Ecto neural progenitor cell (in vitro differentiated cells): ENCODE measurements at places on chromosomes 3 and 15.

DNA sequence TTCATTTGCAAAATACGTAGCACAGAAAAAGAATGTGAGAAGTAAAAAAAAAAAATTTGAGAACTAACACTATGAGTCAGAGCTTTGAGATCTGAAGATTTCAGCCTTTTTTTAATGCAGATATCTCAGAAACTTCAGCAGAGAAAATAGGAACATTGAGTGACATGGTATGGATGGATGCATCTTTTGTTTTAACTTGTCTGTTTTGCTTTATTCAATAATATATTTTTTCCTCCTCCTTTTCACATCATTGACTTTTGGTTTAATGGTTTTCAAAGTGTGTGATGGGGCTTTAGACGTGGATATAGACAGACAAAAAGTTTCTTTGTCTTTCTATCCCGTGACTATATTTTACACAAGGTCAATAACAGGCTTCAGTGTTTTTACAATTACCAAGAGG is 426.7 kb upstream of the FRG2C start:
- no peak for DNase-seq

DNA sequence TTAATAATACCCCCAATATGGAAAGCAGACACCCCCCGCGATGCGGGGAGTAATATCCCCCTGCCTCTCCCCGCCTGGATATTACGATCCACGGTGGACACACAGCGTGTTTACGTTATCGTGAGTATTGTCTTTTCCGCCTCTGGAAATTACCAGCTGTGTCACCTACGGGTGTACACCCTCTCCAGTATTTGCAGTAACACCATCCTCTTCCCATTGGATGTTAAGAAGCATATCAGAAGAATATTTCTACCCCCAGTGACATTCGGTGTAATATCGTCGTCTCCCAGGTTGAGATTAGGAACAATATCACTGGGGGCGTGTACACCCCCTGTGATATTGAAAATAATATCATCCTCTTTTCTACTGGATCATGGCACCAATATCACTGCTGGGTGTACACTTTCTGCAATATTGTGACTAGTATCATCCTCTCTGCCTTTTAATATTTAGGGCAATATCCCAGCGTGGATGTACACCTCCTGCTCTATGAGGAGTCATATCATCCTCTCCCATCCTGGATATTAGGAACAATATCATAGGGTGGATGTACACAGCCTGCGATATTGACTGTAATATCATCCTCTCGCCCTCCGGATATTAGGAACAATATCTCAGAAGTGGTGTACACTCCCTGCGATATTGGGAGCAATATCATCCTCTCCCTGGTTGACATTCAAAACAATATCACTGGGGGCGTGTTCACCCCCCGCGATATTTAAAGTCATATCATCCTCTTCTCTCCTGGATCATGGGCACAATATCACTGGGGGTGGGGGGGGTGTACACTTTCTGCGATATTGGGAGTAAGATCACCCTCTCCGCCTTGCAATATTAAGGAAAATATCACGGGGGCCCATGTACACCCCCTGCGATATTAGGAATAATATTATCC is 20.3 kb upstream of the BMF start:
- no peak for DNase-seq

DNA sequence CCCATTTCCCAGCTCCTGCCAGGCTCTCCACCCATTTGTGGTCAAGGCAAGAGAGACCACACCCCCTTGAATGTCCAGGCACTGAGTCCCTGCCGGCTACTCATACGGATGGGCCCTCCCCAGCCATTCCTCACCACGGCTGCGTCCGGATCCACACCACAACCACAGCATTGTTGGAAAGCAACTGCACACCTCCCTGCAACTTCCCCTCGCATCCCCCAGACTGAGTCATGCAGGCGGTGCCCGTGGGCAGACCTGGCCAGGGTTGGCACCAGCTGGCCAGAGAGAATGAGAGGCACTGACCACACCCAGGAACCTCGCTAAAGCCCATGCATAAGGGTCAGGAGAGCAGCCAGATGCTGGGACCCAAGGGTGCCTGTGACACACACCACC is 30.5 kb downstream of the LOXL1 start:
- DNase-seq: no peak

GRCh38 chr3:14177580-14178246 is 688 bp downstream of the XPC start:
- no peak for DNase-seq

GRCh38 chr3:9716801-9717555 is 13.3 kb downstream of the CPNE9 start:
- DNase-seq: no peak
